ENCODE measurements at places on chromosomes 2 and 18.

- no peak overlapping the region for H3K27ac ChIP-seq
- H3K4me3 ChIP-seq = no peak overlapping the region
- no peaks in the 10 kb centered on the region for H3K36me3 ChIP-seq
- no peaks in the 10 kb centered on the region for H3K27me3 ChIP-seq
- peaks cover 9% of the 10 kb centered on the region for H3K4me1 ChIP-seq
Measured at GRCh38 chr2:195842932-195843331, 185.9 kb downstream of the SLC39A10 start.

GRCh38 chr2:136288249-136288648, 170.3 kb upstream of the CXCR4 start:
- DNase-seq = no peak
- no peaks in the 10 kb centered on the region for H3K27me3 ChIP-seq
- H3K27ac ChIP-seq = no peak overlapping the region
- H3K36me3 ChIP-seq = peaks cover 1% of the 10 kb centered on the region
- no peak overlapping the region for H3K4me3 ChIP-seq
- H3K4me1 ChIP-seq = peaks cover 37% of the 10 kb centered on the region

DNA sequence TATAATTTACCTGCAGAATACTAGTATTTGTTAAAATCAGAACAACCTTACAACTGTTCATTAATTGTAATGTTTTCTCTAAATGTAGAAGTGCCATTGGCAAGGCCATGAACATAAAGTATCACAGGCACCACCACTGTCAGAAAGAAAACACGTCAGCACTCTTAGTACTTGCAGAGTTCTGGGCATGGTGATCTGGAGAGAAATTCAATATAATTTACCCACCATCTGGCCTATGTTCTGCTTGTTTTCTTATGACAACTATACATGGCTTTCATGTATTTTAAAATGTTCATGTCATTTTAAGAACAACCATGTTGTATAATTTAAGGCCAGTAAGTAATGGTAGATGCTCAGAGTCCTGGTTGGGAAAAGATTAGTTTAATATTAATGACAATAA, 114.2 kb upstream of the SULT1C3 start:
- no peaks in the 10 kb centered on the region for H3K4me1 ChIP-seq
- no peaks in the 10 kb centered on the region for H3K27me3 ChIP-seq
- H3K27ac ChIP-seq = no peak overlapping the region
- no peaks in the 10 kb centered on the region for H3K36me3 ChIP-seq

DNA sequence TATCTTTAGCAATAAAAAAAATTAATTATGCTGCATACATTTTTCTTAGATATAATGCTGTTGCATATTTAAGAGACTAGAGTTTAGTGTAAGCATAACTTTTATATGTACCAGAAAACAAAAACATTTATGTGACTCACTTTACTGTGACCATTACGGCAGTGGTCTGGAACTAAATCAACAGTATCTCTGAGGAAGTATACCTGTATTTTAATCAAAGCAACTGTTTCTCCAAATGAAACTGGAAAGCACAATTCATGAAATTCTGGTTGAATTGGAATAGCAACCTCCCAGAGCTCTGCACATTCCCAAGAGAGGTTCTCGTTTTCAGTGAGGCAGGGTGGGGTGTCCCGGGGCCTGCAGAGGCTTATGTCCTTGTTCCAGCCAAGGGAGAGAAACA, 112.2 kb upstream of the TACR1 start:
- H3K27ac ChIP-seq = no peak overlapping the region
- peaks cover 8% of the 10 kb centered on the region for H3K36me3 ChIP-seq
- no peak for DNase-seq

Data from activated naive CD8-positive, alpha-beta T cell treated with anti-CD3 and anti-CD28 coated beads, Interleukin-2, amount 50 U/mL, for 24 hours (primary cell).